Stimulated activated CD4-positive, alpha-beta T cell treated with anti-CD3 and anti-CD28 coated beads, Interleukin-1b, Interleukin-23, amount 100 ng/mL, for 4 hours (primary cell): ENCODE measurements at places on chromosomes 1 and 21.

- no peak for DNase-seq
These were observed 30.6 kb downstream of the KLHDC7A start for GRCh38 chr1:18511149-18511873.

DNA sequence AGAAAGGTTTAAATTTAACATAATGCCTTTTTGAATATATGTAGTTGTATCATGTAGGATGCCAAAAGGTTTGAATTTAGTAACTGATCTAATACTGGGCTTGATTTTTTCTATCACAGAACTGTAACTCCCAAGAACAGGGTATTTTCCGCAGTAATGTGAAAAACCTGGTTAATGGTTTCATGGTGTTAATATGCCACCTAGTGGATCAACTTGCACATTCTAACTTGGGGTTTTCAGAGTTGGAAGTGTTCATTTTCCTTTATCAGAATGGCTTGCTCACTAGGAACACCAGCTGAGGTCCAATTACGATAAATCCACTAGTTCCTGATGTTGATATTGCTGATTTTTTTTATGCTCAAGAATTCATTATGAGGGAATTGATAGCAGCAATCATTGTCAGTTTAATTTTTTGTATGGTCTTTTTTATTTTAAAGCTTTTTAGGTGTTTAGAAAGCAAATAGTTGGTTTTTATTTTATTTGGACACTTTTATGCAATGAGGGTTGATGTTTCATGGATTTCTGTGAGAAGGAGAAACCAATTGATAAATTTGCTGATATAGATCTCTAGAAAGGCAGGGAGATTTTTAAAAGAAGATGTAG, 157.2 kb downstream of the PLA2G4A start:
- no peak for DNase-seq

DNA sequence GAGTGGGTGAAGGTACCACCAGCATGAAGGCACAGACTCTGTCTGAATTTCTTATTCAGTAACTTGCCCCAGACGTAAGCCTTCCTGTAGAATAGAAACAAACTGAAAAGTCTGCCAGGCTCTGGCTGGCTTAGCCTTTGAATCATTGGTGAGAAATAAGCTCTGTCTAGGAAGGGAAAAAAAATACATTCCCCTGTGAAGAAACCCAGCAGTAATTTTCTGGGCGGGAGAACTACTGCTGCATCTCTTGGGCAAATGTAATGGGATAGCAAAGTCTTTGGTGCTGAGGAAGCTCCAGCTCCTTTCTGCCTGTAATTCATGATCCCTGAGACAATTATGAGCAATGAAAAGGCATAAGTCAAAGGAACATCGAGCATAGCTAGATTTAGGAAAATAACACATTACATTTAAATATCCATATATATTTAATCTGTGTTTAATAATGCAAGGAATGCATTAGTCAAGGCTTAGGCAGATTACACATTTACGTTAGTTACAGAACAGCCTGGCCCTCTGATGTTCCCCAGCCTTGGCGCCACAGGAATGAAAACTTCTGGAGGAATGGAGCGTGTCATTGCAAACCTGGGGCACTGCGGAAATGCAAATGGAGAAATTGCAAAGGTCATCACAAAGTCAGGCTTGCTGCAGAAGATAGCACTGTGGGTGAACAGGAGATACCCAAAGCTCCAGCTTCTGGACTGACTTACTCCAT, 216.3 kb upstream of the CAMK1G start:
- DNase-seq = no peak

DNA sequence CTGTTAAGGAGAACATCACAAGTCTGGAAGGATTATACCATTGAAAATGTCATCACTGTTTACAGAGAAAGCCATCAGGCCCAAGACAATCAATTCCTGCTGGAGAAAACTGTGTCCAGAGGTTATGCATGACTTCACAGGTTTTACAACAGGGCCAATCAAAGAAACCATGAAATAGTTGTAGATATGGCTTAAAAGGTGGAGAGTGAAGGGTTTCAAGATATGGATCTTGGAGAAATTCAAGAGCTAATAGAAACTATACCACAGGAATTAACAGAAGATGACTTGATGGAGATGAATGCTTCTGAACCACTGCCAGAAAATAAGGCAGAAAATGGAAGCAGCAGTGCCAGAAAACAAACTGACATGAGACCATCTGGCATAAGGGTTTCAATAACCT, 30.2 kb downstream of the USP1 start:
- DNase-seq = no peak

DNA sequence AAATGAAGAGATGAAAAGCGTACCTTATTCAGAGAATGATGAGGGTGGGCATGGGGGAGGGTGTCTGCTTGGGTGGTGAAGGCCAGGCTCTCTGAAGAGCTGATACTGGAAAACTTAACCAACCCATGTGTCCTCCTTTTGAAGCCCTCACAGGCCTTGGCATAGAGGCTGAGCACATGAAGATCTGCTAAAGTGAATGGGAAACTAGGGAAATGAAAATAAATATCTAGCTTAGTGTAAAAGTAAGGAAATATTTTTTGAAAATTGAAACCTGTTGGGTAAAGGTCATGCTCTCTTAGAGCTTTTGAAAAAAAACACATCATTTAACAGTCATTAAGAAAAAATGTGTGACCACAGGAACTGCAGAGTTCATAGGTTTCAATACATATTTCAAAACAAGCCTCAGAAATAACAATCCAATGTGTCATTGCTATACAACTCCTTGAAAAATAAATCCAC, 40.5 kb upstream of the RALGPS2 start:
- no peak for DNase-seq

- no peak for DNase-seq
These were observed 135.0 kb downstream of the NAV1 start for GRCh38 chr1:201673915-201674314.

DNA sequence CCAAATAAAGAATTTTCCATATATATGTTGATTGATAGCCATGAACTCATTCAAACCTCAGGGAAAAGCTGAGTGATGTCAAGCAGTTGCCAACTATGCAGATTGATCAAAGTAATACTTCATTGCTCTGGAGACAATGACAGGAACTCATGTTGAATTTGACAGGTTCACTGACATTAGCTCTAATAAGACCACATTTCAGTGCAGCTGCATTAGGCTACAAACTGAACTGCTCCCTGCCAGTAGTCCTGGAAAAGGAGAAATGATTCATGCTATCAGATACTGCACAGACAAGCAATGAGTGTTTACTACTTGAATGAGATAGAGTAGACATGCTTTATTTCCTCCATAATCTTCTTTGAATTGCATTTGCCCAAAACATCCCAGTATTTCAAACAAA, 948.4 kb downstream of the MRPL39 start:
- DNase-seq = no peak

DNA sequence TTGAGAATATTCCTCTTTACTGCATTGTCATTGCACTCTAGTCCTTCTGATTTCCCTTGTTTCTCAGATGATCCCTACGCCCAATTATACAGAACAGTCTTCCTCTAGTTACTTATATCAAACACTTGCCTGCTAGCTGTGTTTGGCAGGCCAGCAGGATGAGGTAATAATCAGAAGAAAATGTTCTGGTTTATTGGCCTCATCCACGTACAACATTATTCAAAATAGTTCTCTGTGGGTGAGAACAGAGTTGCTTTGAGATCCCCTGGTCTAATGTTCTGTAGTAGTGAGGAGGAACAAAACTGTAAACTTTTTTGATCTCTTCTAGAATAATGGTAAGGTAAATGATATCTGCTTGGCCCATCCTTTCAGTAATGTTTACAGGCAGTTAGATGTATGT, 22.3 kb upstream of the C1orf105 start:
- no peak for DNase-seq

GRCh38 chr1:187844313-187844712, 1015.6 kb downstream of the PLA2G4A start:
- DNase-seq = no peak

GRCh38 chr21:45010860-45011259, 63.5 kb upstream of the ADARB1 start:
- DNase-seq = no peak
